ENCODE measurements at places on chromosomes 5 and 9.

DNA sequence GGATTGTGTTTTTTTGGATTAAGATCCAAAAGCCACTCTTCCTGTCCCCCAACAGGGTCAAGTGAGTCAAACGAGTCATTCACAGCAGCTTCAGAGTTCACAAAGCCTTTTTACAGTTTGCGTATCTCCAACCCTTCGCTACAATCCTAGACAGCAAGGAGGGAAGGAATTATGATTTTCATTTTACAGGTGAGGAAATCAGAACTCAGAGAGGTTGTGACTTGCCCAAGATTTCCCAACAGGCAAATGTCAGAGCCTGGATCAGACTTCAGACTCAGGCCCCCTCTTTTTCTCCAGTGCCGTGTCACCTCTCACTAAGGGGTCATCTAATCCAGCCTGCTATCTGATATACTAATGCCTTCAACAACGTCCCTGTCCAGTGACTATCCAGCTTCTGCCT is 72.1 kb upstream of the XPA start:
- DNase-seq = no peak

GRCh38 chr5:175129121-175129520 is 314.9 kb downstream of the DRD1 start:
- no peak for DNase-seq

- no peak for DNase-seq
Observed at GRCh38 chr5:80177236-80177635, 78.6 kb downstream of the SERINC5 start.

GRCh38 chr9:72598639-72599038 is 77.2 kb downstream of the TMC1 start:
- no peak for DNase-seq

GRCh38 chr5:38874948-38875456 is 29.2 kb downstream of the OSMR start:
- DNase-seq = no peak

GRCh38 chr5:58122157-58122556 is 337.7 kb downstream of the PLK2 start:
- DNase-seq = no peak

- no peak for DNase-seq
Observed at GRCh38 chr5:168270476-168270875, 21.0 kb upstream of the WWC1 start.

GRCh38 chr9:2288309-2288708 is 273.2 kb downstream of the SMARCA2 start:
- DNase-seq = no peak

DNA sequence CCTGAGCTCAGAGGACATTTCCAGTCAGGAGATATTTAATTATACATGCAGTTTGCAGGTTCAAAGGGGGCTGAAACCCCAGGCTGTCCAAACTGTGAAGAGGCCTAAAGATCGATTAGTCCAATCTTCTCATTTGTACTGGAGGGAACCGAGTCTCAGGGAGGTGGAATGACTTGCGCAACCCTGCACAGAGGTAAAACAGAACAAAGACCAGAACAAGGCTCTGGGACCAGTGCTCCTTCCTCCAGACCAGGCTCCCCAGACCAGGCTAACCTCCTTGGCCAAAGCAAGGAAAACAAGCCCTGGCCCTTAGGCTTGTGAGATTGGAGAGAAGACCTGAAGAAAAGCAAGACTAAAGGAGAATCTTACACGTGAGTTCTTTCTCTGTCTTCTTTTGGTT is 120.8 kb downstream of the ENC1 start:
- no peak for DNase-seq

GRCh38 chr9:91972076-91972626 is 22.1 kb upstream of the ROR2 start:
- no peak for DNase-seq

GRCh38 chr9:125589287-125589686 is 117.7 kb downstream of the MAPKAP1 start:
- no peak for DNase-seq

DNA sequence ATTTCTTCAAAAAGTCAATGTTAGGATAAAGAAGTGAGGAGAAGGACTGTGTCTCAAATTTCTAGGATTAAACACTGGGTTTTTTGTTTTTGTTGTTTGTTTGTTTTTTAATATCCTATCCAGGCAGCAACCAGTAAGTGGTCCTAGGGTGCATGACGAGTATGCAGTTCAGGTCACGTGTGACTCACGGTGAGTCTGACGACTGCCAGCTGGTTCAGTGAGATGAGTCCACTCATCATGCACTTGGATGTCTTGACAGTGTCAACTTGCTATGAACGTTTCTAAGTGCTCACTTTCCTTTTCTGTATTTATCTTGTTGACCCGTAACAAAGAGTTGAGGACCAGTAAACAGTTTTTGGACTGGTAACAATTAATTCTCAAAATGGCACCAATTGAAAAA is 32.7 kb downstream of the ATG10 start:
- DNase-seq = no peak

GRCh38 chr9:36486933-36487481 is 85.7 kb upstream of the MELK start:
- DNase-seq = peak; percentile 48

DNA sequence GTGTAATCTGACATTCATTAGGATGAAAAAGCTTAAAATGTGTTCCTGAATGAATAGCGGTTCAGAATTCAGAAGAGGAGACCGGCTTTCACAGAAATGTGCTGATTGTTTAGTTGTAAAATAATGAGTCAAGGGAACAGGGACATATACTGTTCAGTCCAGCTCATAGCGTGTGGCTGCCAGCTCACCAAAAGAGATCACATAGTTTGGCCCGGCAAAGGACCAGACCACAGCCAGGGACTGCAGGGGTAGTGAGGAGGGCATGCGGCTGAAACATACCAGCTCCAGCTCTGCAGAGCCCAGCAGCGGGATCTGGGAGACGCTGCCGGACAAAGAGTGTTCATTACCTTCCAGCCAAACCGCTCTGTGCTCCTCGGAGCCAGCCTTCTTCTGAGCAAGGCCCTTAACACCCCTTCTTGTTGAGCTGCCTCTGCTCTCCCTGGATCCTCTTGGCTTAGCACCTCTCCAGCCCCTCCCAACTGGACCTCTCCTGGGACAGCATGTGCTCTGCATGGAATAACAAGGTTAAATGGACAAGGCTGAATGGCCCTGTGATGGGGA is 116.8 kb upstream of the CNTLN start:
- no peak for DNase-seq

DNA sequence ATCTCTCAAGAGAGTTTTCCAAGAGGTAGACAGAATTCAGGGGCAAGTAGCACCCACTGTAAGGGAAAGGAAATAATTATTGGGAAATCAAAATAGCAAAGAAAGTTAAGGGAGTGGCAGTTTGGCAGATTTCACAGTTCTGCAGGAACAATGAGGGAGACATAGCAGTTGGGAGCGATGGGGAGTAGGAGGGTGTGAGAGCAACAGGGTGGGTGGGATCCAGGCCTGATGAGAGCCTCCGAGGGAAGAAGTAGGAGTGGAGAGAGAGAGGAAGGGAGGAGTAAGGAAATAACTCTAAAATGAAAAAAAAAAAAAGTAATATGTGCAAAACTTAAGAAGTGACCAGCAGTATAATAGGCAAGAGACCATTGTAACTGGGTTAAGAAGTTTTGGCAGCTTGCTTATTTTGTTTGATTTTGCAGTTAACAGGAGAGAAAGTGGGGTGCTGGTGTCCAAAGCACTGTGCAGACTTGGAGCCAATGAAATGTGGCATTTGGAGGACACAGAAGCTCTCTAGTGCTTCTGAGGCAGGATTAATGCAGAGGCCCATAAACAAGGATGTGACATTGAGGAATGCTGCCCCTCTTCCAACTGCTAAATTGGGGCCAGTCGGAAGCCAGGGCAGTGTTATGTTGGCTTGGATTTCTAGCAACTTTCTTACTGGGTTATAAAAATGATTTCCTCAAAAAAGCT is 10.2 kb downstream of the TNFAIP8 start:
- DNase-seq = no peak

- DNase-seq = no peak
Observed at GRCh38 chr9:1997646-1998045, 17.5 kb upstream of the SMARCA2 start.

All from naive B cell (primary cell).